ENCODE measurements at places on chromosomes 7 and 10.

DNA sequence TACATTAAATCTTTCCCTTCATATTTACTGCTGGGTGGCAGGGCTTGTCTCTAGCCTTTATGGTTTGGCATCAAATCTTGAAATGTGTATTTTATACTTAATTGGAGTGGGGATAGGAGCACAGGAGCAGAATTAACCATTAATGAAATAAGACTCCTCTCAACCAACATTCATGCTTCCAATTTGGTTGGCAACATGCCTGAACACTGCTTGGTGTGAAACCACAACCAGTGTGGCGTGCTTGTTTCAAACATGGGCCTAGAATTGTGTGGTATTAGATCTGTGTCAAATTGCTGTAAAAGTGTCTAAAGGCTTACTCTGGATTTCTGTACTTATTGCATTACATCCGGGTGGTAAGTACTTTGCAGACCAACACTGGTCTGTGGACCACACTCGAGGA is 25.1 kb upstream of the VPS41 start:
- DNase-seq = no peak

- peak; percentile 87 for DNase-seq
Measured at GRCh38 chr10:100745882-100746783, 751 bp downstream of the PAX2 start.

GRCh38 chr10:128709686-128710085 is 583.5 kb upstream of the MKI67 start:
- no peak for DNase-seq

- DNase-seq = no peak
Measured at GRCh38 chr7:39937366-39938153, 12.5 kb upstream of the CDK13 start.

DNA sequence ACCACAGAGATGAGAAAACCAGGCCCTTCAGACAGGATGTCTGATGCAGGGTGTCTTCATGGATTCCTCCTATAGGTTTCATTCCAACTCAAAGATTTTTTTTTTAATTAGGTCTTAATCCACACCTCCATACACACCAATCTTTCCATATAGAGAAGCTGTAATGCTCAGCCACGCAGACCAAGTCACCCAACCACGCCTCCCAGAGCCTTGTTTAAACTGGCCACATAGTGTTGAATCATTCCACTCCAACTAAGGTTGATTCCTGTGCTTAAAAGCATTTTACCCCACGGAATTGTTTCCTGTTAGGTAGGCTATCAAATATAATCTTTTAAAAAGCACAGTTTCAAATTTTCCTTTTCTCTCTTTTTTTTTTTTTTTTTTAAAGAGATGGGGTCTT is 153.6 kb downstream of the TYW1B start:
- DNase-seq = no peak

- DNase-seq = no peak
Measured at GRCh38 chr7:24777806-24778205, 20.5 kb upstream of the GSDME start.

DNA sequence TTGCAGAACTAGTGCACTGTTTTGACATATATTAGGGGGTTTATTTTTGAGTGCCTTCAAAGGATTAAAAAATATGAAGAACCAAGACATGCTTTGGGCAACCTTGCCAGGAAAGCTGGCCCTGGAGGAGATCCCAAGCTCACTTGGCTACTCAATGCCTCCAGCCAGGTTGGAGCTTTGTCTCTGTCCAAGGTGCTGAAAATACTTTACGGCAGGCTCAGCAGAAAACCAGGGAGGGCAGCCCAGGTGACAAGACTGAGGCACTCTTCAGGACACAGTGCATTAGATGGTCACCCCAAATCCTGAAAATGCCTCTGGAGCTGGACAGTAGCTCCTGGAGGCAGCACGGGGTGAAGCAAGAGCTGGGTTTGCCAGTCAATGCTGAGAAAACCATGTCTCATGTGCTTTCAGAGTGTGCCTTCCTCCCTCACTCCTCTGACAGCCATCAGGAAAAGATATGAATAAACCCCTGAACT is 5.8 kb upstream of the KCNH2 start:
- DNase-seq = no peak

GRCh38 chr7:99086532-99086931 is 57.4 kb downstream of the SMURF1 start:
- DNase-seq = no peak

DNA sequence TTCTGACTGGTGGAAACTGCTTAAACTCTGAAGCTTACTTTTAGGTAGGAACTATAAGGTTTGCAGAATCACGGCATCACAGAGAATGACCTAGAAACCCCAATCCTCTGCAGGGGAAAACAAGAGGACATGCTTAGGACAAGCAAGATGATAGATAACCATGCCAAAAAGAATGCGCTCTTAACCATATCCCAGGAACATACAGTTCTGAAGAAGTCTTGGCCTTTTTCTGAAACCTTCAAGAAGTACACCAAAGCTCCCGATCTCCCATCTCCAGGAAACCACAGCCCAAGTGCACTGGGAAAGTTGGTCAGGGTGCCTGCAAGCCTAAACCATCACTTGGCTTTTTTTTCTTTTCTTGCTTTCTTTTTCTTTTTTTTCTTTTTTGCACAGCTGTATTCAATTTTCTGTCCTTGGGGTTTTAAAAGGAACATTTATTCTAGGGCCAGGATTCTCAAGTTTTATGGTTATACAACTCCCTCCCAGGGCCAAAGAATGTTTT is 12.2 kb upstream of the SVIL start:
- no peak for DNase-seq

DNA sequence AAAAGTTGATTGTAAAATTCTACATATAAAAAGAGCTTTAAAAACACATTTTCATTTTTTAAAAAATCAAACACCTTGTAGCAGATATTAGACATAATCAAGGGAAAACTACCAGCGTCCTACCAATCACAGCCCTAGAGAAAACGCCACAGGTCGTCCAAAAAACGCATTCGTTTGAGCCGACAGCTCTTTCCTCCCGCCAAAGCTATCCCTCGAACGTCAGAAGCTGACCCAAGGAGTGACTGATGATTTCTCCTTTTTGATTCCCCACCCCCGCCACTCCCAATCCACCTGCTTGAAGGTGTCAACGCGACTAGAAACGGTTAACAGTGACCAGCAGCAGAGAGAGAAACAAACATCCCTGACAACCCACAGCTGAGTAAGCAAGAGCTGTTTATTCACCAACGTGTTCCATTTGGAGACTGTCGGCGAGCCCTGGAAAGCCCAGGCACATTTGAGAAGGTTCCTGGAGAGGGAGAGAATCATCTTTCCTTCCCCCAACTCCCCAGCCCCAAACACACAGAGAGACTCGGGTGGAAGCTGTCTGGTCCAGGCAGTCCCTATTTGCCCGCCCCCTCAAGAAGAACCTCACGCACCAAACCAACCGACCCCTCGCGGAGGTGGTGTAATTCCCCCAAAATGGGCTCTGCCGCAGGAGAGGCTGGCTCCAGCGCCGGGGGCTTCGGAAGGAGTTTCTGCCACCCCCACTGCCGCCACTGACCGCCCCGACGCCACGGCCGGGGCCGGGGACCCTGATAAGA is 622 bp downstream of the CPEB3 start:
- DNase-seq = peak; percentile 85

- DNase-seq = no peak
Measured at GRCh38 chr10:125815764-125816163, 7.3 kb downstream of the UROS start.

GRCh38 chr10:70271996-70272924 is 11.5 kb downstream of the NPFFR1 start:
- DNase-seq = peak; percentile 83

DNA sequence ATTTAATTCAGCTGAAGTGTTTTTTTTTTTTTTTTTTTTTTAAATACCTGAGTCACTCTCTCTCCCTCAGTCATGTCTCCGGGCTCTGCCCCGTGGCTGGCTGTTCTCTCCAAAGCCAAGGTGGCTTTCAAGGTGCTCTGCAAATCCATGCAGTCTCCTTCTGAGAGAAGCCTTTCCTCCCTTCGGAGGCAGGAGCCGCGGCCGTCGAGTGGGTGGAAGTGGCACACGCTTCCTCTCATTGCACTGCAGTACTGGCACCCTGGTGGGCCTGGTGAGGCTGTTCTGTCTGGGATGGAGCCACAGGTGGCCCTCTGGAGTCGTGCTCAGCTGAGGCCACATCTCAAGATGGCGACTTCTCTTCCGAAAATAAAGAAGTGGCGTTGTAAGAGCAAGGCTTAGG is 221.8 kb downstream of the GLRX3 start:
- DNase-seq = peak; percentile 82

DNA sequence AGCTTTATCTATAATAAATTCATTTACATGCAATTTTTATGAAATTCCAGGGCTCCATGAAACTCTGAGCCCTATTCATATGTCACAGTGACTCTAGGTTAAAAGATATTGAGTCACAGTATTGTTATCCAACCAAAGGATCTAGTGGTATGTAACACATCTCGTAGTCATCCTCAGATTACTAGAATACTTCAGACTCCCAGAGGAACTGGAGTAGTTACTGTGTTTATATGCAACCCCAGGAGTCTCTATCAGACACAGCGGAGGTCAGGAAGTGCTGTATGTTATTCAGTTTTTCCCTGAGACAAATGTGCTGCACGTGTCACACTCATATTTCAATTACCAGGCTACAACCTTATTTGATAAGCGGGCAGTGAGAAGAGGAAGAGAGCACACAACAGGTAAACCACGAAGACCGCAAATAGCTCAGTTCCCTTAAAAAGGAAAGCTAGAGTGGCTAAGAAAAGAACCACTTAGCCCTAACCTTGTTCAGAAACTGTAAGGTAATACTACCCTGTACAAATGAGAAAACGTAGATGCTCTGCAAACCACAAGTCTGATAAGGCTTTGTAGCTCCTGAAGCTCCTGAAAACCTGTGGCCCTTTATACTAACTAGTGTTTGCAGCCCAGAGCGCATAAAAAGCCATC is 114.0 kb upstream of the CNTNAP2 start:
- DNase-seq = no peak

GRCh38 chr10:131667561-131667960 is 233.2 kb upstream of the PPP2R2D start:
- DNase-seq = no peak

- DNase-seq = no peak
Measured at GRCh38 chr7:19916046-19916445, 142.6 kb upstream of the TMEM196 start.

- DNase-seq = no peak
Measured at GRCh38 chr7:49488573-49488972, 284.9 kb upstream of the VWC2 start.
